CD4-positive, alpha-beta T cell treated with Interferon gamma for 1 hour (primary cell): ENCODE measurements at places on chromosomes 6 and 20.

- DNase-seq: no peak
Measured at GRCh38 chr6:23176471-23176870, 607.1 kb downstream of the HDGFL1 start.

GRCh38 chr20:48790473-48791003, 37.3 kb downstream of the PREX1 start:
- DNase-seq: no peak

DNA sequence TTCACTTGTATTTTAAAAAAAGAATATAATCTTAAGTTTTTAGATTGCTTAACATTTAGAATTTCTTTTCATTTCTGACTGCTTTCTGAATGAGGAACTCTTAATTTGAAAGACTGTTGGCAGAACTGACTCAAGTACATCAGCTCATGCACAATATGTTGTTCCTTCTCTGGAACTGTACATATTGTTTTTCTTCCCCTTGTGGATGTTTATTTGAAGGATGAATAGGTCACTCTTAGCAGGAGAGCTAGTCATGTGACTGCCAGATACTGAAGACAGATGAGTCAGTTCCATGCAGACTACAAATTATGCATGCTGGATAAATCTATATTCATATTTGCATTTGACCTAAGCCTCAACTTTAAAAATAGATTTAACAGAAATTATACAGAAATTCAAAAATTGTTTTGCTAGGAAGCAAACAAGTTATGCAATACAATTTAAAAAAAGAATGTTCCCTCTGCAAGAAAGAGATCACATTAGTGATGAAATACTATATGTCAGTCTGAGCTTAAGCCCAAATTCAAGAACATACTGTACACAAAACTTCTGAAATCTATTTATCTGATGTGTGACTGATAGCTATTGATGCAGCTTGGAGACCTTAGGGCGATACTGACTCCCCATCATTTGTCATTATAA, 1274.9 kb upstream of the GJE1 start:
- DNase-seq: no peak

- no peak for DNase-seq
Measured at GRCh38 chr6:40358473-40359460, 228.4 kb downstream of the LRFN2 start.

DNA sequence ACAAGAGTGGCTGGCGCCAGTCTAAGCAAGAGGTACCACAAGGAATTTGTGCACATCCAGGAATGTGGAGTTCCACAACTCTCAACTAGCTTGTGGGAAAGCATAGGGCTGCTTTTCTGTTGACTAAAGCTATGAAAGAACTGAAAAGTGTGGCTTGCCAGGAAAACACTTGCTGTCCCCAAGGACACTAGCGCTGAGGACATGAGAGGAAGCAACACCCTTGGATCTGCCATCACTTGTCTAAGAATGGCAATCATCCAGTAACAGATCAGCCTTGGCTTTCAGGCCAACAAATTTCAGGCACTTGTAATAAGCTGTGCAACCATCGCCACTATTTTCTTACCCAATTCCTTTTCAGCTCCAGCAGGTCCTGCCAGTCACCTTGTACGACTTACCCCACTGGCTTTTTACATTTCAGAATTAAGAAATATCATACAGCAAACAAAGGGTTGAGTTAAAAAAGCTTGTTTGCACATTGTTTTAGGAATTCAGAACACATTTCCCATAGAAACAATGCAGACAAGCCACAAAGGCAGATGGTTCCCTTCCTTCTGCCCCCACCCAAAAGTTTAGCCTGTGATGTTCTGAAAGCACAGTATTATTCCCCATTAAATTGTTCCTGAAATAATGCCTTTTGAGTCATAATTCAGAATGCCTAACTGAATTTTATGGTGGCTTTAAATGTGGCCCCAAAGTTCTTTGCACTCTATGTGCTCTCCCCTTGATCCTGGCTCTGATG, 57.9 kb upstream of the SSTR4 start:
- no peak for DNase-seq

DNA sequence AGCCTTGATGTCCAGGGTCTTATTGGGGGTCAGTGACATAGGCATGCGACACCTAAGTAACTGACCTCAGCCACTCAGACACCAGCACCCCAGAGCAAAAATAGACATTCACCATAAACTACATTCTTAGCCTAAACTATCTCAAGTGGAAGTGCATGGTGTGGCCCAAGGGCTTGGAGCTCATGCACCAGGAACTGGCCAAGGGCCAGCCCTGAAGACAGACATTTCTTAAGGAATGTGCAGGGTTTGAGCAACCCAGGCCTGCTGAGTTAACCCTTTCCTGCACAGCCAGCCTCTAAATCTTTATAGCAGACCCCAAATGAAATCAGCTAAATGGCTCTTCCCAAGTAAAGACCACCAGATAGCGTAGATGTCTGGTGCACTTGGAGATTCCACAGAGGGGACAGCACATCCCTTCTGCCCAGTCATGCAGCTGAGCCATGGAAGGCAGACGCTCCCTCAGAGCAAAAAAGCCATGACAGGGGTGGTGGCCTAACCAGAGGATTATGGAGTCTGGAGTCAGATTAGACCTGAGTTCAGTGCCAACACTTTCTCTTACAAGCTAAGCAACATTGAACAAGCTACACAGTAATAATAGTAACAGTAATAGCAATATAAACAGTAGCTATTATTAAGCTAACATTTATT, 222.6 kb downstream of the ZMYND8 start:
- no peak for DNase-seq

- DNase-seq: no peak
Measured at GRCh38 chr6:128767150-128767549, 115.8 kb upstream of the LAMA2 start.

DNA sequence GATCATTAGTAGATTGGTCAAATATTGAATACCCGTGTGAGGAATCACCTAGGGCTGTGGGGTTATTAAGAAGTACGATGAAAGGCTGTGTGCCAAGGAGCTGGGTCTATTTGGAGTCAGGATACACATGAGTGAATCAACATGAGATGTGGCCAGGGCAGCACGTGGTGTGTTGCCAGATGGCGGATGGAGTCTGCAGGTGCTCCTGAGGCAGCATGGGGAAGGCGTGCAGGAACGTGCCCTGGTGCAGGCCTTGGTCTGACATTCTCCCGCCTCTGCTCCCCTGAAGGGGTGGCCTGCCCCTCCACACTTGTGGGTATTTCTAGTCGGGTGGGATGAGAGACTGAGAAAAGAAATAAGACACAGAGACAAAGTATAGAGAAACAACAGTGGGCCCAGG, 39.0 kb upstream of the SLC22A1 start:
- DNase-seq: no peak

DNA sequence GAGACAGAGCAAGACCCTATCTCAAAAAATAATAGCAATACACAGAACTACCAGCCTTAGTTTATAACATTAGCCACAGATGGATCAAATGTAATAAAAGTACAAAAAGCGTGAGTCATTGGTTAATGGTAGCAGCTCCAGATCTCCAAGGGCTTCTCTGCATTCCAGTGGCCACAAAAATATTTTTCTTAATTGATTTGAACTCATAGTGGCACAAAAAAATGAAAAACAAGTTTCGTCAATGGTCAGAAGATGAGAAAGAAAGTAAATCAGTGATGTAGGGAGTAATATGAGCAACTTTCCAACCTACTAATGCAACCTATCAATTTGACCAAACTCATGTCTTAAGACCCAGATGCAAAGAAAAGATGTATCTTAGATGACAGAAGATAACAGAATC, 79.6 kb downstream of the CEP57L1 start:
- no peak for DNase-seq

- no peak for DNase-seq
Measured at GRCh38 chr6:135520781-135521180, 23.2 kb upstream of the AHI1 start.

DNA sequence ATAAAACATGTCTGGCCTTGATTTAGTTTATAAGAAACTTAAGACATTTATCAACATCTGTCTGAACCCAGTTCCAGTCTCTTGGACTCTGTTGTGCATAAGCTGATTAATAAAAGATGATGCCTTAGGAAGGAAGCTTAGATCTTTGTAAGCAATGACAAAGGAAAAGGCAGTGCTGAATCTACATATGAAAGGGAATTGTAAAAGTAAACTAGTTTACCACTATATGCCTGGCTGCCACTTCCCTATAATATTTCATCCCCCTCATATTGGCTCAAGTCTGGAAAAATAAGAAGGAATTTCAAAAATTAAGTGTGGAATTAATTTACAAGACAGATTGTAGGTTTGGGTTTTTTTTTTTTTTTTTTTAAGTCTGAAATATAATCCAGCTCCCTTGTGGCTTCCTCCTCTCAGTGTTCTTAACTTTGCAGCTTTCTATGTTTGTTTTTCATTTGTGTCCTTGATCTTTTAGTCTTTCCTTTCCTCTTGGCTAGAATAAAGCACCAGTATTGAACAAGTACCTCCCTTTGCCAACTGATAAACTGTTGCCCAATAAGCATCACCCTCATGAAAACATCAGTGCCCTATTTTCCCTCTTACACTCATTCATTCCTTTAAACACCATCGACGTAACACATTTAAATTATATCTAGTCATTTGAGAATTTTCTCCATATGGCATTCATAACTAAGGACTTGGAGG, 146.7 kb upstream of the TBX18 start:
- DNase-seq: no peak

- no peak for DNase-seq
Measured at GRCh38 chr6:38797391-38797790, 82.3 kb downstream of the DNAH8 start.

DNA sequence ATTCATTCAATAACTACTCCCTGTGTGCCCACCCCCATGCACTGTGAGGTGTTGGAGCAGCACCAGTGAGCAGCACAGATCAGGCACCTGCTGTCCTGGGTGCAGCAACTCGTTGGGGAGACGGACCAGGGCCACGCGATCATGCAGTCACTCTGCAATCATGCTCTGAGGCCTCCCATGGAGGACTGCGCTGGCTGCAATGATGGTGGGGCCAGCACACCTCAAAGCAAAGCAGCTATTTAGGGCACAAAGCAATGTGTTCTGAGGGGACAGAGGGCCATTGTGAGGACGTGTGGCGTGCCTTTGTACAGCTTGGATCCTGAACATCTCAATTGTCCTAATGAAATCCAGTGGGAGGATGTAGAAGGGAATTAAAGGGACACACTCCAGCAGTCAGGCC, 41.0 kb upstream of the MPC1 start:
- no peak for DNase-seq

- DNase-seq: peak; percentile 62
Measured at GRCh38 chr20:407133-407952, 756 bp upstream of the RBCK1 start.

- no peak for DNase-seq
Measured at GRCh38 chr20:52060794-52061714, 130.5 kb downstream of the ZFP64 start.

- no peak for DNase-seq
Measured at GRCh38 chr6:124205921-124206320, 402.3 kb downstream of the NKAIN2 start.

DNA sequence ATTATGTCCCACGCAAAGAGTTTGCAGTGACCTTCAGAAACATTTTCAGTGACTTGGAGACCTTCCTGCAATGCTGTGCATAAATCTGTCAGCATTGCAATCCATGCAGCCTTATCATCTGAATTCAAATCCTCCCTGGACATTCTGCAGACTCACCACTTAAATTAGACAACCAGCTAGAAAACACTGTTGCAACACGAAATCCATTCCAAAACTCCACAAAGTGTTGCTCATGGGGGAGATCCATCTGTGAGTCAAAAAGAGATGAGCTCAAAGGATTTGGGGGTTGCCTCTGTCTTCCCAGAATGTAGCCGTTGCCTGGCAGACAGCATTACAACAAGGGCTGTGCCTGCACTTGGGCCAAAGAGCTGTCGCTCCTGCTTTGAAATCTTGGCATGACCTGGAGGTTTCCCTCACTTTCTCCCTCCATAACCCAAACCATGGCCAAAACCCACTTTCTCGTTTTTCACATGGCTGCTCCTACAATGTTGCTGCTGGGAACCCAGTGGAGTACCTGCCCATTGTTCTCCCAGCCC, 163.5 kb upstream of the CDYL start:
- no peak for DNase-seq

GRCh38 chr6:40299681-40300080, 287.5 kb downstream of the LRFN2 start:
- no peak for DNase-seq

DNA sequence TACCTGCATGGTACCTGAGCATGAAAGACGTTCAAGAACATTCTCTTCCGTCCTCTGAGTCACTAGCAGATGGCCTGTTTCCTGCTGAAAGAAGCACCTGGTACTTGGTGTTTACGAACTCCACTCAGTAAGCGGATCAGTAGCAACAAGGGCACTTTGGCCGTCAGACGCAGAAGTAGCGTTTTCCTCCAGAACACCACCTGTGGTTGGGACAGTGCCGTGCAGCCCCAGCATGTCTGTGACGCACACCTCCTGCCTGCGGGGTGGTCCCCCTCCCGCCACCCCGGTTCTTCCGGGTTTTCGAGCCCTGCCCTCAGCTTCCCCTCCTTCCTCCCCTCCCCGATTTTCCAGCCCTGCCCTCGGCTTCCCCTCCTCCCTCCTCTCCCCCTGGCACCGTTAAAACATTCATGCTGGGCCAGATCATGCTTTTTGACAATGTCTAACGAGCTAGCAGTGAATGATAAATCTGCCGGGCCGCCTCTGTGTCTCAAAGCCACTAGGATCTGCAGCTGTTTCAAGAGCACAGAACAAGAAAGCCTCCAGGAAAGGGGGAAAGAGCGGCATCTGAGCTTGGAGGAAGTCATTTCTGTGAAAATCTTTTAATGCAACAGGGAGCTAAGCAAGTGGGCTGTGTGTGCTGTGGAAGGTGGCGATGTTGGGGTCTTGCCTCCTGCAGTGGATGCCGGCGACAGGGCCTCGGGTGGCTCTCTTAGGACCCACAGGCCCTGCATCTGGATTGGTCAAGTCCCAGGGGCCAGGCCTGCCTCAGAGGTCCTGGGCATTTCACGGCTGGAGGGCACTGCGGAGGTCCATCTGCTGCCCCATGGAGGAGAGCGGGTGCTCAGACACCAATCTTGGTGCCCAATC, 207.9 kb downstream of the ERMARD start:
- peak; percentile 68 for DNase-seq

- no peak for DNase-seq
Measured at GRCh38 chr6:69038841-69039240, 403.8 kb downstream of the ADGRB3 start.

GRCh38 chr20:44186674-44187053, 324 bp downstream of the JPH2 start:
- no peak for DNase-seq

- DNase-seq: no peak
Measured at GRCh38 chr20:37905671-37906613, 3.0 kb downstream of the VSTM2L start.

GRCh38 chr6:28995093-28995650, 9.9 kb downstream of the ZNF311 start:
- no peak for DNase-seq

GRCh38 chr6:106520711-106521401, 108.4 kb downstream of the RTN4IP1 start:
- peak; percentile 85 for DNase-seq

GRCh38 chr6:74939151-74939708, 266.6 kb downstream of the COL12A1 start:
- DNase-seq: no peak

DNA sequence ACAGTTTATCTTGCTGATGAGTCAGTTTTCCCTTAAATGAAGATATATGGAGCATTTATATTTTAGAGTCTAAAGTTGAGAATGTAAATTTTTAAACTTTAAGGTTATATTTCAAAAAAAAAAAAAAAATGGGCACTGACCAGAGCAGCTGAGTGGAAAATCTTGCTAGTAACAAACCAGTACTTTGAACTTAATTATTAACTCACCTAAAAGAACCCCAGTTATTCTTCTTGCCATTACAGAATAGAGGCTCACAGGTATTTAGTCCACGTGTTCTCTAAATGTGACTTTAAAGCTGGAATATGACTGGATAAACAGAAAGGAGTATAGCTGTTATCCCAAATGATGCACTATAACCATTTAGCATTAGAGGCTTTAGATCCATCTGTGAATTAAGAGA, 178.4 kb downstream of the COL9A1 start:
- no peak for DNase-seq
